ENCODE measurements at places on chromosomes 2 and 18.

DNA sequence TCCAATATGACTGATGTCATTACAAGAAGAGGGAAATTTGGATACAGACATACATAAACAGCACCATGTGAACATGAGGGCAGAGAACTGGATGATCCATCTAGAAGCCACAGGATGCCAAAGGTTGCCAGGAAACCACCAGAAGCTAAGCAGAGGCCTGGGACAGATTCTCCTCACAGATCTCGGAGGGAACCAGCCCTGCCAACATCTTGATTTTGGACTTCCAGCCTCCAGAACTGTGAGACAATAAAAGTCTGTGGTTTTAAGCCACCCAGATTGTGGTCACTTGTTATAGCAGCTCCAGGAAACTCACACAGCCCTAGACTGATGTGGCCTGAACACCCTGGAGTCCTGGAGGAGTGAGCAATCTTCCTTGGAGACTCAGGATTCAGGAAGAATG lies 351.6 kb downstream of the EIPR1 start:
- no peak for DNase-seq

DNA sequence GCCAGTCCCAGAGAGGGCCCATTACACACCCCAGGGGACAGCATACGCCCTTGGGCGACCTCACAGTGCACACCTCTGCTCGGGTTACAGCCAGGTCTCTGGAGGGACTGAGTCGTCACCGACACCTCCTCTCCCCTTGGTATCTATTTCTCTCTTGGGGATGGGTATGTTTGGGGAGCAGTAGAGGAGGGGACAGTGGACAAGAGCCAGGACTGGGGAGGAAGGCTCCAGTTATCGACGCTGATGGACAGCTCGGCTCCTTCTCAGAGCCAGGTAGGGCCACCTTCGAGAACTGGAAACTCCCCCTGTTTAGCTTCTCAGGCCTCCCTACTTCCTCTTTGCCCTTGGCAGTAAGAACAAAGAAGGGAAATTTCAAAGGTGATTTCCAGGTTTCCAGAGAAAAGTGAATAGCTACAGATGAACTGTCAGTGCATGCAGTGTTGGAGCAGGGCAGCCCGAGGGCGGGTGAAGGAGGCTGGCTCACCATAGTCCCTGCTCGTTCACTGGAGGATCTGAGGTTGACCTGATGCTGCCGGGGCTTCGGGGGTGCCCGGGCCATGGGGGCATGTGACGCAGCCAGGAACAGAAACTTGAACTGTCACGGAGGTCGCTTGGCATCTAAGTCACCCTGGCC lies 4.4 kb upstream of the SEMA4C start:
- DNase-seq = no peak

GRCh38 chr2:232038251-232038880 lies 76.9 kb downstream of the DIS3L2 start:
- DNase-seq = no peak

GRCh38 chr2:107202962-107203591 lies 317.1 kb upstream of the ST6GAL2 start:
- DNase-seq = no peak

DNA sequence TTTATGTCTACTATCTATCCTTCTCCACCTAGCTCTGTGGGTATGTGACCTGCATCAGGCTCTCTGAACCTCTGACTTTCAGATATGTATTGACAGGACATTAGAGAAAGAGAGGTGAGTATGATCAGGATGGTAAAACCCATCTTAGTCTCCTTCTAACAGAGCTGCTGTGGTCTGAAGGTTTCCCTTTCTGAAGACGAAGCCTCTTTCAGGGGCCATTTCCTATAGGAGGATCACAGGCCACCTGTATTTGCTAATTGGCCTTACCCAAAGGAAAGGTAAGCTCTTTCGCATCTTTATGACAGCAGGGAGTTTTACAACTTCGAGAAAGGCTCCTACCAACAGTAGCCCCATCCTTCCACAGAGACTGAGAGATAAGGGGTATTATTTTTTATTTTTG lies 442.9 kb downstream of the KCNJ3 start:
- no peak for DNase-seq

DNA sequence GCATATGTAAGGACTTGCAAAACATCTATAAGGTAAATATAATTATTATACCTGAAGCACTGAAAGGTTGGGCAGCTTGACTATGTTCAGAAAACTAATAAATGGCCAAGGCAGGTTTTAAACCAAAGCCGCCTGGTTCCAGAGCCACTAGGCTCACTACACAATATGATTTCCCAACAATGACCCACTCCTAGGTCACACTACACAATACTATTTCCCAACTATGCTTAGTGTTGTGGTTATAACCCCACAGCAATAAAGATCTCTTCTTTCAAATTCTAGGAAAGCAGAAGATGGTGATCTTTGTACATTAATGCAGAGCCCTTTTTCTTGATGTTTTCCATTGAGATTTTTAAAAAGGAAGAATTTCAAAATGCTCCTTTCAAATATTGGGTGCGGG lies 180.4 kb downstream of the CYRIA start:
- no peak for DNase-seq

DNA sequence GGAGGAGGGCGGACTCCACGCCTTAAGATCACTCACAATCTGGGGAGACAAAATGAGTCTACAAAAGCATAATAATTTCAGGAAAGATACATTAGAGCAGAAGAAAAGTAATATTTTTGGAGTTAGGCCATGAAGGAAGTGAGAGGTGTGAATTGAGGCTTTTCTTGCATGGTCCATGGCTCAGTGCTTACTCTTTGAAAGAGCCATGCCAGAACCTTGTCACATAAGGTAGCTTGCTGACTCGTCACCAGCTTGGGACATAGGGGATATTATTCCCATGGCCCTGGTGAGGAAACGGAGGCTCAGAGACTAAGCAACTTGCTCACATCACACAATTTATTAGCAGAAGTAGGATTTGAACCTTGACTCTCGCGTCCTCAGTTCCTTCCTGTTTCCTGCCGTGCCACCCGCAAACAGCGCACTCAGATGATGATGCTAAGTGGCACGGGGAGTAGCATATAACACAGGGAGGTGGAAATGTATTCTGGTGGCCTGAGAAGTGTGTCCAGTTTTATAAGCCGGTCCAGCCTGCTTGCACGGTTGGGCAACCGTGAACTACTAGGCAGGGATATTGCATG lies 312.2 kb upstream of the EPAS1 start:
- no peak for DNase-seq

DNA sequence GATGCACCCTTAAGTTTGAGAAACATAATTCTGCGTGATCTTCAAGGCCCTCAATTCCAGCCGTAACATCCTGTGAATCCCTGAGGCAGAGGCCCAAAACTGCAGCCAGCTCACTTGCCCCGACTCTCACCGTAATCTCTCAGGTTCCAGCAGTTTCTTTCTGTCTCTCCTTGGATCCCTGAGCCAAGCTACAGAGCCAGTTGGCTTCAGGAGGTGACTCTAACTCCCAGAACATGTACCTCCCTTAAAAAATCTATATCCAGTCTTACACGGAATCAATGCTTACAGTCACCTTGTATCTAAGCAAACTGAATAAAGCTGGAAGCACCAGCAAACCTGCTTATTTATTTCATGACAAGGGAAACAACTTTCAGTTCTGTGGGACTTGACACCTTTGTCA lies 300.4 kb downstream of the SETBP1 start:
- no peak for DNase-seq
